Inflammatory macrophage treated with lipopolysaccharide for 4 hours (primary cell): ENCODE measurements at places on chromosomes 5 and 9.

DNA sequence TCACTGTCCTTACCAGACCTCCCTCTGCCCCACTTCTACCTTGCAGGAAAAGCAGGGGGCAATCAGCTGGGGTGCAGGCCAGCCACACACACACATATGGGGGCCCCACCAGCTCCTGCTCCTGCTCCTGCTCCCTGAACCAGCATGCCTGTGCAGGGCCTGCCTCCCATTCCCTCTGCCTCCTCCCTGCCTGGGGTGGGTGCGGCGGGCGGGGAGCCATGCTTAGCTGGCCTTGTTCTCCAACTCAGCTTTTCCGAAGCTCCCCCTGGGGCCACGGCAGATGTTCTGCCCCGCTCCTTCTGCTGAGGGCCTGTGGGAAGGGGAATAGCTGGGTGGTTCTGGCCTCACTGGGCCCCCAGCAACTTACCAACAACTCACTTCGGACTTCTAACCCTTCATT is 89.8 kb downstream of the ZNF354C start:
- DNase-seq = no peak

DNA sequence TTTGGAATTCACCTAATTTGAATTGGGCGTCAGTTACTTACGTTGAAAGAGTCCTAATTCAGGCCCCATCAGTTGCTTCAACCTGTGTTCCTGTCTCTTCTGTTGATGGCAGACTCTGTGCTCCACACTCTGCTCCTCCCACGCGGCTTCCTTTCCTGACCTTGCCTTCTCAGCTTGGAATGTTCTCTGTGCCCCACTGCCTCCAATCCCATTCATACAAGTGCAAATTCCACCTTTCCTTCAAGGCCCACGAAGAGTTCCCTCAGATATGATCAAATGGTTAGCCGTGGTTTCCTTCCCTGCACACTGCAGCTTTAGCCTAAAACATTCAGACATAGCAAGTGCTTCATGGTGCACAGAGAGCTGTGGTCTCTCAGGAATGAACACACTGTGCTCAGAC is 65.7 kb downstream of the SREK1 start:
- no peak for DNase-seq

GRCh38 chr9:136927343-136928271 is 16.9 kb downstream of the FBXW5 start:
- peak; percentile 51 for DNase-seq

- no peak for DNase-seq
These were observed 258.5 kb downstream of the AGTPBP1 start for GRCh38 chr9:85483208-85483607.

DNA sequence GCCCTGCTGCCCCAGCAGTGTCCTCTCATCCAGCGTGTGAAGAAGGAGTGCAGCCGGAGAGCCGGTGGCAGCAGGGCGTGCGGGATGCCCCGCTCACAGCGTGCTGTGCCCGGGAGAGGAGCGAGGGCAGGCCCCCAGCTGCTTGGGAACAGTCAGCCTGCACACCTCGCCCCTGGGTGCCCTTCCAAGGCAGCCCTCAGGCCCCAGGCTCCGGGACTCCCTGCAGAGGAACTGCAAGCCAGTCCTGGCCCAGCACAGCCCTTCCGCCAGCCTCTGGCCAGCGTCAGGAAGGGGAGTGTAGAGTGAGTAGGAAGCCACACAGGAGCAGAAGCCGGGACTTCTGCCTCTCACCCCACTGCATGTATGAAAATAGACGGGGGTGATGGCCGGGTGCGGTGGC is 43.5 kb downstream of the ADAMTS2 start:
- no peak for DNase-seq

- DNase-seq = peak; percentile 79
These were observed 123.5 kb upstream of the ACOT12 start for GRCh38 chr5:81517462-81517861.

DNA sequence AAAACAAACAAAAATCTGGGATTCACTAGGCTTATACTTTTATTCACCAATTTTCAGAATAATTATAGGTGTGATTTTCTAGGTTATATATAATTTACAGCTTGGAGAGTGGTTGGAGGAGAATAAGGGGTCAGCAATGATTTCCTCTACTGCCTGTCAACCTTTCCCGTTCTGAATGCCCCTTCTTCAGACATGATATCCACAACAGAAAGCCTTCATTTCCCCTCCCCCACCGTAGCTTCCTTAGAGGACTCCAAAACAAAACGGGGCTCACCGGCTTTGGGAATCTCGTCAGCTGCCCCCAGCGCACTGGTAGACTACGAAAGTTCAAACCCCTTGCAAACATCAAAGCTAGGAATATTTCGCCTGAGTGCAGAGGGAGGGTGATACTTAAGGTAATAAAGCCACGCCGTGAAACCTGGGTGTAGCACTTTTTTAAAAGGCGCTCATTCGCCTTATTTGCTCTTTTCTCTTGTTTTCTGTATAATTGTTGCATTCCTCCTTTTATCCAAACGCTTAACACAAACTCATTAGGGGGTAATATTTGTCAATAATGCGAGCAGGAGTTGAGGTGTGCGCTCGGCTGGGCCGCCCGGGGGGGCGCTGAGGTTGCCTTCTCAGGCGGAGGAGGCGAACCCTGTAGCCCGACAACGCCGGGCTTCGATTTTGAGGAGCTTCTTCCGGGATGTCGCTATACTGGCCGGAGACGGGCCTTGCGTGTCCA is 2.4 kb downstream of the OTP start:
- DNase-seq = no peak

DNA sequence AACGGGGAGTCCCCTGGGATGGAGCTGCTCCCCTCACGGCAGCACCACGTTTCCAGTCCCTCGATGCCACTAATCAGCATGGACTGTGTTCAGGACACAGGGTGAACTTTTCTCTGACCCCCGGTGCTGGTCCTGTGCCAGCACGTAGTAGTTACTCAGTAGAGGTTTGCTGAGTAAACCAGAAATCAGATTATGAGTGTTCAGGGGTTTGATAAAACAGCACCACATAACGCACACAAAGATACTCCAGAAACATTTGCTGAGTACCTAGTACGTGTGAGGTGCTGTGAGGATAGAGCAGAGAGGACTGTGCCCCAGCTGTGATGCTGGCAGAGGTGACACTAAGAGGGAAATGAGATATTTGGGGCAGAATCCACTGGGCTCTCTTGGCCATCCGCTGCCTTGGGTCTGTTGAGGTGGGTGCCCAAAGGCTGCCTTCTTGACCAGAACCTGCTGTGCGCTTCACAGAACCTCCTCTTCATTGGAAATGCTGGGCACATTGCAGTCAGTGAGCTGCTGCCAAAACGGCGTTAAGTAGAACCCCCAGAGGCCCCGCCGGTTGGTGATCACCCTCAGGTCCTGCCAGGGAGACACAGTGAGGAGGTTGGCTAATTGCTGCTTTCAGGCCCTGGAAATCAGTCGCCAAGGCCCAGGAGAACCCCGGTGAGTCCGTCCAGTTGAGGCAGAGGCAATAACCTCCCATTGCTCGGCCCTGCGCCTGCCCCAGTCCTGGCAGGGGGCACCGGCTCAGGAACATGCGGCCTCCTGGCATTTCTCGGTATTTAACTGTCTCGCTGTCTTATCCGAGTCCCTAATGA is 49.4 kb downstream of the NEURL1B start:
- DNase-seq = no peak

DNA sequence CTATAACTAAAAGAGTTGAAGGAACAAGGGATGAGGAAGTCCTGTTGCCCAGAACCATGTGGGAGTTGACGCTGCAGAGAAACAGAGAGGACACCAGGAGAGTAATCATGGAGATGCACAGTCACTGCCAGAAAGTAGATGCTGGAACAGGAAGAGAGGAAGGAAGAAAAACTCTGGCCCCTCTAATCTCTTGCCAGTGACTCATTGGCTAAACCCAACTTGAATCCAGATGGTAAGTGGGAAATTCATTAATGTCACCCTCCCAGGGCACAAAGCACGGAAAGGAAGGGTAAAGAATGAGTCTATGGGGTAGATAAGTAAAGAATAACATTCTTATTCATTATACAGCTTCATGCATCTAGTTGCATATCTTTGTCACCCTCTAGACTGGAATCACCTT is 631.9 kb downstream of the PRELID2 start:
- no peak for DNase-seq

GRCh38 chr9:95250462-95251221 is 66.9 kb downstream of the FANCC start:
- no peak for DNase-seq

DNA sequence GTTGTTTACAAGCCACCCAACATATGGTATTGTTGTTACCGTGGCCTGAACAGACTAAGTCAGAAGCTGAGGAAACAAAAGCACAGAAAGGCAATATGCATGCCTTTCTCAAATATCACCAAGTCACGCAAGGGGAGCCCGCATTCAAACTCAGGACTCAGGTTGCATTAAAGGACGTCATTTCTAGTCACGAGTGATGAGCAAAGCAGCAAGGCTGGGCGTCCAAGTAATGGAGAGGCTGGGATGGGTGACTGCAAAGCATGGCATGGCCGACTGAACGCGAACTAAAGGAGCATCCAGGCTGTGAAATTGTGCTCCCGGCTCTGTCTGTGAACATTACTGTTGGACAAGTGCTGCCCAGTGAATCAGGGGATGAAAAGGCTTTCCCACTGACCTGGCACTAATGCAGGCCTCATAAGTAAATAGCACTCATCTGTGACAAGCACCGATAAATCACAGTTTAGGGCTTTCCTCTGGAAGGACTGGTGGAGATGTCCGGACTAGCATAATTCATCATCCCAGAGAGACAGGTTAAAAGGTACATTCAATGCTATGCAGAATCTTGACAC is 202.8 kb downstream of the SPOCK1 start:
- DNase-seq = no peak
